ENCODE measurements at places on chromosomes 6 and 20.

GRCh38 chr6:103677290-103677689, 1182.4 kb downstream of the HACE1 start:
- no peak overlapping the region for H3K27ac ChIP-seq
- H3K4me3 ChIP-seq = no peak overlapping the region
- H3K36me3 ChIP-seq = no peaks in the 10 kb centered on the region
- no peaks in the 10 kb centered on the region for H3K4me1 ChIP-seq
- DNase-seq = no peak

- no peak overlapping the region for H3K4me3 ChIP-seq
- H3K36me3 ChIP-seq = no peaks in the 10 kb centered on the region
- no peak overlapping the region for H3K27ac ChIP-seq
- no peaks in the 10 kb centered on the region for H3K4me1 ChIP-seq
Measured at GRCh38 chr6:166204852-166205650, 37.4 kb upstream of the TBXT start.

DNA sequence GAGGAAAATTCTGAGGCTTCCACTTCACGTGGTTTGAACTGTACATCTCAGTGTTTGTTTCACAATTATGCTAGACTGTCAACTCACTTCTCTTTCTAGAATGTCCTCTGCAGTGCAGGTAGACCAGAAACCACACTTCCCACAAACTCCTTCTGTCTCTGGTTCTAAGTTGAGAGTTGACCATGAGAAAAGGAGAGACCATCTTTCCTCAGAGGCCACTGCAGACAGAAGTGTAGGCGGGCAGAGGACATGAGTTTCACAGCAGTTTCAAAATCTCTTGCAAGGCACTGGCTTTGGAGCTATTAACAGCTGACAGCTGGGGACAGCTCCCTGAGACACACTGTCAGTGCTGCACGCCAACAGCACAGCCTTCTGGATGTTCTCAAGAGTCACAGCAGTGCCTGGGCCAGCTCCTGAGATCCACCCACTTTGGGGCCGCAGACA, 55.4 kb upstream of the MOXD1 start:
- no peak for DNase-seq
- peaks cover 6% of the 10 kb centered on the region for H3K36me3 ChIP-seq
- H3K27ac ChIP-seq = no peak overlapping the region
- no peak overlapping the region for H3K4me3 ChIP-seq

GRCh38 chr20:24627291-24627690, 157.9 kb downstream of the SYNDIG1 start:
- H3K4me1 ChIP-seq = no peaks in the 10 kb centered on the region
- DNase-seq = no peak
- H3K36me3 ChIP-seq = no peaks in the 10 kb centered on the region
- no peak overlapping the region for H3K4me3 ChIP-seq
- no peak overlapping the region for H3K27ac ChIP-seq
- H3K27me3 ChIP-seq = no peaks in the 10 kb centered on the region

- no peak for DNase-seq
- no peak overlapping the region for H3K27ac ChIP-seq
- H3K4me3 ChIP-seq = no peak overlapping the region
Measured at GRCh38 chr6:157216570-157216969, 106.7 kb downstream of the TMEM242 start.

GRCh38 chr6:24631671-24632070, 14.3 kb downstream of the KIAA0319 start:
- H3K27me3 ChIP-seq = no peaks in the 10 kb centered on the region
- no peak overlapping the region for H3K4me3 ChIP-seq
- H3K4me1 ChIP-seq = no peaks in the 10 kb centered on the region
- H3K36me3 ChIP-seq = no peaks in the 10 kb centered on the region

- H3K27ac ChIP-seq = no peak overlapping the region
- H3K36me3 ChIP-seq = no peaks in the 10 kb centered on the region
- H3K27me3 ChIP-seq = no peaks in the 10 kb centered on the region
- no peak for DNase-seq
- H3K4me3 ChIP-seq = no peak overlapping the region
- H3K4me1 ChIP-seq = no peaks in the 10 kb centered on the region
Measured at GRCh38 chr6:148593813-148594170, 153.0 kb upstream of the UST start.

- H3K27me3 ChIP-seq = peaks cover 4% of the 10 kb centered on the region
- DNase-seq = no peak
- peaks cover 8% of the 10 kb centered on the region for H3K4me1 ChIP-seq
- no peak overlapping the region for H3K27ac ChIP-seq
- H3K36me3 ChIP-seq = no peaks in the 10 kb centered on the region
Measured at GRCh38 chr20:51801122-51801822, 1.0 kb downstream of the SALL4 start.

- no peaks in the 10 kb centered on the region for H3K4me1 ChIP-seq
- no peaks in the 10 kb centered on the region for H3K36me3 ChIP-seq
- DNase-seq = no peak
Measured at GRCh38 chr20:39986173-39986904, 702.7 kb downstream of the MAFB start.

Data from CD8-positive, alpha-beta memory T cell (primary cell).